Activated naive CD8-positive, alpha-beta T cell treated with anti-CD3 and anti-CD28 coated beads, Interleukin-2, amount 10 ng/mL, durations not matched to agents 7 days and 5 days (primary cell): ENCODE measurements at places on chromosomes 13 and 19. TPM values are rescaled to one million over a fixed set of nuclear protein-coding genes. Genes with fewer than 3 reads are reported as not detected.
A peak's percentile ranks its signal among the peaks of the same experiment; 100 is the strongest.

DNA sequence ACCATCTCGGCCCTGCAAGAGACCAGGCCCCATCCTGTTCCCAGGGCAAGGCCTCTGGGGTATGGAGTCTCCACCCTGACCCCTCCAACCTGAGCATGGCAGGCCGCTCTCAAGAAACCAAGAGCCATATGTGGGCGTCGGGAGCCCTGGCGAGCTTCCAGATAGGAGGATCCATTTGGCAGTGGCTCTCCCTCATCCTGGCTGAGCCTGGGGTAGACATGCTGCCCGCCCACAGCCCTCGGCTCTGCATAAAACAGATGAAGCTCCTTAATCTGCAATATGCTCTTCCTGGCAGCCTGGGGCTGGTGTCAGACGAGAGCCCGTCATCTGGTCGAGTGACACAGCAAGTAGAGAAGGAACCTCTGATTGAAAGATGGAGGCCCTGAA, 6.1 kb downstream of the ATP13A1 start:
- no peak overlapping the region for H3K4me3 ChIP-seq
- H3K27me3 ChIP-seq = no peaks in the 10 kb centered on the region
- peaks cover 40% of the 10 kb centered on the region for H3K36me3 ChIP-seq
- no peak overlapping the region for H3K27ac ChIP-seq
- peaks cover 13% of the 10 kb centered on the region for H3K4me1 ChIP-seq
- no peak for DNase-seq

Gene PRODH2
- not detected for total RNA-seq

DNA sequence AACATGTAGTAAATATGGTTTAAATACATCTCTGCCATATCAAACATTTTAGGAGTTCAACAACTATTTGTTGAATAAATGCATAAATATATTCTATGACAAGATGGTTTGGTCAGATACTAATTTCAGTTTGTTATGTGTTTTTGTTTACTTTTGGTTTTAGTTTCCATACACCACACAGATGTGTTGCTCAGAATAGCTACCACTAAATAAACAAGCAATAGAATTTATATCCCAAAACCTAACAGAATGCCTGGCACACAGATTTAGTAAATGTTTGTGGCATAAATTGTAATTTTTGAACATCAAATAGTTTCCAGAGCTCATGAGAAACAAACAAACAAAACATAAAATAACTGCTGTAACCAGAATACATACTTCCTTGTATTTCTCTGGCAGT, 126.8 kb upstream of the ATXN8OS start:
- H3K27me3 ChIP-seq = no peaks in the 10 kb centered on the region
- H3K27ac ChIP-seq = no peak overlapping the region
- H3K4me3 ChIP-seq = no peak overlapping the region
- no peak for DNase-seq
- H3K36me3 ChIP-seq = no peaks in the 10 kb centered on the region

Gene ELSPBP1
- total RNA-seq = not detected

GRCh38 chr19:11264452-11265176, 2.3 kb upstream of the DOCK6 start:
- no peak overlapping the region for H3K4me3 ChIP-seq
- peaks cover 75% of the 10 kb centered on the region for H3K27me3 ChIP-seq
- no peak overlapping the region for H3K27ac ChIP-seq
- no peaks in the 10 kb centered on the region for H3K36me3 ChIP-seq

- H3K27me3 ChIP-seq = no peaks in the 10 kb centered on the region
- H3K27ac ChIP-seq = no peak overlapping the region
- no peak overlapping the region for H3K4me3 ChIP-seq
Observed at GRCh38 chr13:109118521-109118920, 489.1 kb downstream of the MYO16 start.

- no peak for DNase-seq
- H3K4me3 ChIP-seq = peak within 1 kb of the TSS; percentile 94
- peak within 1 kb of the TSS; percentile 91 for H3K27ac ChIP-seq
- H3K27me3 ChIP-seq = peaks cover 3% of the 10 kb centered on the region
- H3K4me1 ChIP-seq = peaks cover 26% of the 10 kb centered on the region
Observed at GRCh38 chr19:10503002-10503789, at the start of gene KEAP1. Gene KEAP1 (minus strand): TSS chr19:10503356. CDS start chr19:10500033, 3,323 bp downstream.

DNA sequence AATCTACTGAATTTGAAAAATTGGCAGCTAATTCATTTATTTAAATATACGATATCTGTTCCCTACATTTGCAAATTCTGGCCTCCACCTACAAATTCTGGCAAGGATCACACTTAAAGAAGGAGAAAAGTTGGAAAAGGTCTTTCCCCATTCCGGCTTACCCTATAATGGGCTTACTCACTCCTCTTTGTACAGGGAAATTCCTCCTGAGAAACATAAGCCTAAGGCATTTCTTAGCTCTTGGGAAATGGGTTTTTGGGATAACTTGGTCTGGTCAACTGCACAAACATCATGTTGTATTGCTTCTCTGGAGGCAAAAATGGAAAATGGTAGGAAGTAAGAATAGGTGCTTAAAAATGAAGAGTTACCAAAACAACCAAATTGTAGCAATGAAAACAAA, 25.5 kb downstream of the KCTD12 start:
- H3K27me3 ChIP-seq = peaks cover 10% of the 10 kb centered on the region
- DNase-seq = no peak
- H3K36me3 ChIP-seq = peaks cover 1% of the 10 kb centered on the region

GRCh38 chr19:33622809-33623511, 1.2 kb downstream of the CHST8 start:
- no peak overlapping the region for H3K27ac ChIP-seq
- no peaks in the 10 kb centered on the region for H3K4me1 ChIP-seq
- DNase-seq = no peak
- H3K4me3 ChIP-seq = no peak overlapping the region
- no peaks in the 10 kb centered on the region for H3K36me3 ChIP-seq

Gene ZNF208
- 3.2 TPM for total RNA-seq

GRCh38 chr19:9580728-9581127, 3.6 kb downstream of the ZNF121 start:
- no peaks in the 10 kb centered on the region for H3K27me3 ChIP-seq
- DNase-seq = no peak
- peaks cover 20% of the 10 kb centered on the region for H3K4me1 ChIP-seq
- peaks cover 65% of the 10 kb centered on the region for H3K36me3 ChIP-seq
- no peak overlapping the region for H3K27ac ChIP-seq

Gene ZNF320
- 13.3 TPM for total RNA-seq

DNA sequence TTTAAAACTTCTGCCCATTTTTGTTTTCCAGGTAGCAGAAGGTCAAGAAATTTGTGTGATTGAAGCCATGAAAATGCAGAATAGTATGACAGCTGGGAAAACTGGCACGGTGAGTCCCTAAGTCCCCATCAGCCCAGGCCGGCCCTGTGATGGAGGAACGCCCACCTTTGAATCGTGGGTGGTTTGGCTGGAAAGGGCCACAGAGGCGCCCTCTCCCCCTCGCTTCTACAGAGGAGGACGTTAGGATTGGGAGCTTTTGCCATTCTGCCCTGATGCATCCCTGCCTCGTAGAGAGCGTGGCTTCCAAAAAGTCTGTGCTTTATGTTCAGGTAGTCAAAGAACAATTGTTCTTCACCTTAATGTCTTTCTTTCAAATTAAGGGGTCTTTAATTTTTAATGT, 60.9 kb downstream of the GGACT start:
- no peaks in the 10 kb centered on the region for H3K4me1 ChIP-seq
- H3K4me3 ChIP-seq = no peak overlapping the region
- DNase-seq = no peak
- no peaks in the 10 kb centered on the region for H3K36me3 ChIP-seq
- no peak overlapping the region for H3K27ac ChIP-seq
- H3K27me3 ChIP-seq = no peaks in the 10 kb centered on the region

GRCh38 chr13:80345771-80346510, 5.0 kb upstream of the SPRY2 start:
- no peak for DNase-seq
- no peak overlapping the region for H3K27ac ChIP-seq
- H3K36me3 ChIP-seq = no peaks in the 10 kb centered on the region
- H3K4me3 ChIP-seq = no peak overlapping the region
- H3K4me1 ChIP-seq = peaks cover 7% of the 10 kb centered on the region

- H3K27me3 ChIP-seq = peaks cover 24% of the 10 kb centered on the region
- no peak overlapping the region for H3K4me3 ChIP-seq
- H3K36me3 ChIP-seq = no peaks in the 10 kb centered on the region
- no peak overlapping the region for H3K27ac ChIP-seq
- no peak for DNase-seq
Observed at GRCh38 chr13:114338959-114339358, 24.7 kb downstream of the CHAMP1 start.

DNA sequence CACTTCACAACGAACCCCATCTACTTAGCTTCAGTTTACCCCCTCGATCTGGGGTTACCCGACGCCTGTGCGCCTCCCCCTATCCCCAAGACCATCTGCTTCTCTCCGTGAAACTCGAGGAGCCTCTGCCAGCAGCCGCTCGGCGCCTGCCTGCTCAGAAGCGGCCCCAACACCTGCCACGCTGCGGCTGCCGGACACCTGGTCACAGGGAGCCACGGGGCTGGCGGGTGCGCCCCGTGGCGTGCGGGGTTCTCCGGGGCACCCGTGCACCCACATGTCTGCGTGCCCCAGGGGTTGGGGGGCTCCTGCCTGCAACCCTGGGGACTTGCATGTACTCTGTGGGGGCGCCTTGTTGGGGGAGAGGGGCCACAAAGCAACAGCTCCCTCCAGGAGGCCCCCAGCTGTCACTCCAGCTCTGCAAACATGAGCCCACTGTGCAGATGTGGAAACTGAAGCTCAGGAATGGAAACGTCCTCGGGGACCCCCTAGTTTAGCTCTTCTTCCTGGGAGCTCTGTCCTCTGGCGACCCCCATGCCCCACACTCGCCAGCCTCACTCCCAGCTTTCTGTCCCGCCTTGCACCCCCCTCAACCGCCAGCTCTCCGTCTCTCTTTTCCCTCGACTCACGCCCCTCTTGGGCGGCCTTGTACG, 7.0 kb upstream of the SEMA6B start:
- H3K27ac ChIP-seq = no peak overlapping the region
- H3K36me3 ChIP-seq = no peaks in the 10 kb centered on the region
- H3K4me3 ChIP-seq = no peak overlapping the region
- no peaks in the 10 kb centered on the region for H3K4me1 ChIP-seq
- peaks cover 2% of the 10 kb centered on the region for H3K27me3 ChIP-seq
- DNase-seq = no peak

DNA sequence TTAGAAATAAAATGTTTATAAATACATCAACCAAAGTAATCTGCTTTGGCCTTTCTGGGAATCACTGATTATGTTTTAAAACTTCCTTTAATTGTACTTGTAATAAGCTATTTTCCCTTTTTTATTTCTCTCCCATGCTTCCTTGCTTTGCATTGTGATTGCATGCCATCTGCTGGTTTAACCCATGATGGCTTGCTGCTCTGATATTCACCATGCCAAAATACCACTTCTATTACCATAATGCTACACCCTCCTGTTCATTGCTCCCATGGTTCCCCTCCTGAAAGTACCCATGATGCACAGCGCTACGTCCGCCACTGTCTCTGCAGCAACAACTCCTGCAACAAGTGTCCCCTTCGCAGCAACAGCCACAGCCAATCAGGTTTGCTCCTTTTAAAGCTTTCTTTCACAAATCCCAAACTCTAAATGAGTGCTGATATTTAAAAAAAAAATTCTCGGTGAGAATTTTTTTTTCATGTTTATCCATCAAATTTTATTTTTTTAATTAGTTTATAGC, 67.7 kb upstream of the RAP2A start:
- H3K27ac ChIP-seq = no peak overlapping the region
- DNase-seq = no peak
- peaks cover 7% of the 10 kb centered on the region for H3K4me1 ChIP-seq
- H3K27me3 ChIP-seq = no peaks in the 10 kb centered on the region

DNA sequence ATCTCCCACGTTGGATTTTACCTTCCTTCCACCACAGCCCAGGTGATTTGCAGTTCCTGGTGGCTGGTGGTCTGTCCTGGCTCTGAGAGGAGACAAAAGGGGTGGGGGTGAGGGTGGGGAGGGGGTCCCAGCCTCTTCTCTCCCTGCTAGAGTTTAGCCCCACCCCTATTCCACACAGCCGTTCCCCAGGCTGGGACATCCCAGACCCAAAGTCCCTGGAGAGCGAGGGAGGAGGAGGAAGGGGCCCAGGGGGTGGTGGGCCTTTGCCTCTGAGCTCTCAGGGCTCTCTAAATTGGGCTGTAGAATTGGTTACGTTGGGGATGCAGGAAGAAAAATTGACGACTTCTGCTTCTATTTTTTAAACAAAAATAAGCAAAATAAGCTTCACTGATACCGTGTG, 81.9 kb downstream of the SLC6A16 start:
- DNase-seq = no peak
- H3K36me3 ChIP-seq = no peaks in the 10 kb centered on the region
- H3K27me3 ChIP-seq = peaks cover 5% of the 10 kb centered on the region
- no peaks in the 10 kb centered on the region for H3K4me1 ChIP-seq

GRCh38 chr13:71602344-71602743, 264.7 kb downstream of the DACH1 start:
- no peak overlapping the region for H3K27ac ChIP-seq
- DNase-seq = no peak
- no peaks in the 10 kb centered on the region for H3K4me1 ChIP-seq
- no peaks in the 10 kb centered on the region for H3K27me3 ChIP-seq

GRCh38 chr19:42250183-42250665, 4.7 kb downstream of the ERF start:
- peak overlapping the region; percentile 81 for H3K27ac ChIP-seq
- peak overlapping the region; percentile 62 for H3K4me3 ChIP-seq
- H3K27me3 ChIP-seq = no peaks in the 10 kb centered on the region
- H3K4me1 ChIP-seq = peaks cover 31% of the 10 kb centered on the region
- no peak for DNase-seq
- H3K36me3 ChIP-seq = no peaks in the 10 kb centered on the region

DNA sequence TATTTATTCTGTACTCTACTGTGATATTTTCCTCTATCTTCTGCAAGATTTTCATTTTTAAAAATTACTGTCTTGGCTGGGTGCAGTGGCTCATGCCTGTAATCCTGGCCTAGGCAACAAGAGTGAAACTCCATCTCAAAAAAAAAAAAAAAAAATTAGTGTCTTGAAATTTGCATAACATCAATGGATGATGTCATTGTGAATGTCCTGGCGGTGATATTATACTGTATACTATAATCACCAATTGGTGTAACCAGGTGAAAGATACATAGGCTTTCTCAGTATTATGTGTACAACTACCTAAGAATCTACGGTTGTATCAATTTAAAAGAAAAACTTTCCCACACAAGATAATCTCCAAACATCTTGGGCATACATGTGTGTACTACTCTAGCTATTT, 15.2 kb downstream of the ZNF331 start:
- H3K27ac ChIP-seq = peak overlapping the region; percentile 93
- H3K36me3 ChIP-seq = peaks cover 23% of the 10 kb centered on the region
- peaks cover 3% of the 10 kb centered on the region for H3K4me1 ChIP-seq

DNA sequence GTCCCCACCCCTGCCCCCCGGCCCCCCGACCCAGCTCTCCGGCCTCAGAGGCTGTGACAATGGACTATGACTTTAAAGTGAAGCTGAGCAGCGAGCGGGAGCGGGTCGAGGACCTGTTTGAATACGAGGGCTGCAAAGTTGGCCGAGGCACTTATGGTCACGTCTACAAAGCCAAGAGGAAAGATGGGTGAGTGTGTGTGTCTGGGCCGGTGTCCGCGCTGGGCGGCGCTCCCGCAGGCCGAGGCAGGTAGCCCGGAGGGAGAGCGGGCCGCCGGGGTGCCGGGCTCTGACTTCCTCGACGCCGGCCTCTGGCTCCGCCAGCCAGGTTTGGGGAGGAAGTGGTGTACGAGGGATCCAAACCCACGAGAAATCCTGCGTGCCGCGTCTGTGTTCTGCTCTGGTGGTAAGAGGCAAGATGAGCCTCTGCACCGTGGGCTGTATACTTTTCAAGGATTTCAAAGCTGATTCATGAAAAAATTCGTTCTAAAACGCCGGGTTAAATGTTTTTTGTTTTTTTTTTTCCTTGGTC, 718 bp downstream of the CDK8 start:
- peak overlapping the region; percentile 91 for H3K4me3 ChIP-seq
- peak; percentile 73 for DNase-seq
- H3K4me1 ChIP-seq = peaks cover 23% of the 10 kb centered on the region
- H3K27me3 ChIP-seq = peaks cover 4% of the 10 kb centered on the region

Gene CLASRP
- total RNA-seq = 129 TPM
